ENCODE measurements at places on chromosomes 12 and 14.

GRCh38 chr12:101963697-101964096 lies 86.3 kb downstream of the DRAM1 start:
- DNase-seq, result no peak

GRCh38 chr14:22099942-22100763 lies 426.5 kb upstream of the OR4E1 start:
- DNase-seq, result no peak

GRCh38 chr12:84134797-84135366 lies 777.7 kb downstream of the SLC6A15 start:
- DNase-seq, result no peak

DNA sequence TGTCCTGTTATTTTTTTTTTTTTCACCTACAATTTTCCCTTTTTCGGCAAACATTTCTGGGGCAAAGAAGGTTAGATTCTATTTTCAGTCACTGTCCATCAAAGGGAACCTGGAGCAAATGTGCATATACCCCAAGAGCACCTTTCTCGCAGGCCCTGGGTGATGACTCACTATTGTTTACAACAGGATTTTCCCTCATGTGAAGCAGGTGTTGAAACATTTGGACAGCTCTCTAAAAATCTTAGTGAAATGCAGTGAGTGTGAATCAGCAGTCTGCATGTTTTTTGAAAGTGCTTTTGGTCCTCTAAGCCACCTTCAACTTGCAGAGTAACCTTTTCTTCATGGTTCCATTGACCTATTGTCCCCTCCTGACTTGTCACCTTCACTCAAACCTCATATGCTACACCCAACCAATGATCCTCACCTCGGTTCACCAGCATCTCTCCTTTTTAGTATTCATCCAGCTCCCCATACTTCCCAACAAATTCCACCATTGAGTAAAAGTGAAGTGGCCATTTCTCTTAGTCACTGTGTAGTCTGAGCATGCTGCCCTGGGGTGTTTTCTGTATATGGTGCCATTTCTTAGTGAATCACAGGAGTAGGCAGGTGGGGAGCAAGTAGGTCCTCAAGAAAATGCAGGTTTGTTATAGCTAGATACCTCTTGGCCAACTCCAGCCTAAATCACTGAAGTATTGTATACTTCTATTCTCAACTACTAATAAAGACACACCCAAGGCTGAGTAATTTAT lies 260.2 kb downstream of the BMP4 start:
- no peak for DNase-seq

DNA sequence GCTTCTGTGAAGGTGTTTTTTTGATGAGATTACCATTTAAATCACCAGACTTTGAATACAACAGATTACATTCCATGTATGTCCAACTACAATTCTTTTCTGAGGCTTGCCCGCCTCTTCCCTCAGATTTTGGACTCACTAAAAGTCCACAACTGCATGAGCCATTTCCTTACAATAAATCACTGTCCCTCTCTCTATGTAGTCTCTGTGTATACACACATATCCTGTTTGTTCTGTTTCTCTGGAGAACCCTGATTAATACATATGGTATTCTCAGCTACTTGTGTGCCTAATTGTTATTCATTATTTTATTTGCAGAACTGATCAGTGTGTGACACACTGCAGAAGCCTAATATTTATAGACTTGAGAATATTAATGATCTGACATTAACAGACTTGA lies 2.4 kb upstream of the MIPOL1 start:
- no peak for DNase-seq

DNA sequence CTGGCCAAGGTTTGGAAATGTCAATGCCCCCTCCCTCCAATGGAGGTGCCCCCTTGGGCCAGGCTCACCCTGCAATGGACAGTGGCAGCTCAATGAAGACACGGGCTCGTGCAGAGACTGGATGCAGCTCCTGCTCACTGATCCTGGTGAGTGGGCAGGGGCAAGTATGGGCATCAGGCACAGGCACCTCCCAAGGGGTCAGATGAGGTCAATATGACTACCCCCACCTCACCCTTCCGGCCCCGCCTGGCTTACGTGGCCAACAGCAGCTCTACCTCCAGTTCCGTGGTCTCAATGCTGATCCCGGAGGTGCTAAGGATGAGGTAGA lies 13.6 kb downstream of the ITGA7 start:
- DNase-seq, result no peak

- no peak for DNase-seq
These were observed 120.4 kb downstream of the ANO6 start for GRCh38 chr12:45336331-45336730.

- DNase-seq, result peak; percentile 81
These were observed 158.0 kb upstream of the ALG10B start for GRCh38 chr12:38158428-38159091.

DNA sequence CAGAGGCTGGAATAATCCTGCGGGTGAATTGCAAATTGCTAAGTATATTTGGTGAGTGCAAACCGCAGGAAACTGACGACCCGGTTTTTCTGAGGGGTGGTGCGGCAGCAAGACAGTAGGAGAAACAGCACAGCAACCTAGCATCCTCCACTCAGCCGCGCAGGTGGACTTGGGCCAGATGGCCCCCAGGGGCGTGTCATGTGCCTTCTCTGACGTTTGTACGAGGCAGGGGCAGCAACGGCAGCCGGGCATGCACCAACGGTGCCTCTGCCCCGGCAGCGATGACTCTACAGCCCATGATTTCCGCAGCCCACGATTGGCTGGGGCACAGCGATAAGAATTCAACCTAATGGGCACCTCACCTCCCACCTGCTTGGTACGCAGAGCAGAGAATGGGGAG lies 11.1 kb upstream of the CLEC2A start:
- DNase-seq, result no peak

GRCh38 chr12:104703372-104703771 lies 246.6 kb downstream of the CHST11 start:
- DNase-seq, result no peak

DNA sequence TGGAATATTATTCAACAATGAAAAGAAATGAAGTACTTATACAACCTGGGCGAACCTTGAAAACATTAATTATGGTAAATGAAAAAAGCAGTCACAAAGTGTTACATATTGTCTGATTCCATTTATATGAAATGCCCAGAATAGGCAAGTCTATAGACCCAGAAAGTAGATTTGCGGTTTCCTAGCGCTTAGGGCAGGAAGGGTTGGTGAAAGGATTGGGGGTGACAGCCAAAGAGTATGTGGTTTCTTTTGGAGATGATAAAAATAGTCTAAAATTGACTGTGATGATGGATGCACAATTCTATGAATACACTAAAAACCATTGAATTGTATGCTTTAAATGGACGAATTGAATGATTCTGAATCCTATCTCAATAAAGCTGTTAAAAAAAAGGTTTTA lies 55.8 kb downstream of the RESF1 start:
- no peak for DNase-seq

DNA sequence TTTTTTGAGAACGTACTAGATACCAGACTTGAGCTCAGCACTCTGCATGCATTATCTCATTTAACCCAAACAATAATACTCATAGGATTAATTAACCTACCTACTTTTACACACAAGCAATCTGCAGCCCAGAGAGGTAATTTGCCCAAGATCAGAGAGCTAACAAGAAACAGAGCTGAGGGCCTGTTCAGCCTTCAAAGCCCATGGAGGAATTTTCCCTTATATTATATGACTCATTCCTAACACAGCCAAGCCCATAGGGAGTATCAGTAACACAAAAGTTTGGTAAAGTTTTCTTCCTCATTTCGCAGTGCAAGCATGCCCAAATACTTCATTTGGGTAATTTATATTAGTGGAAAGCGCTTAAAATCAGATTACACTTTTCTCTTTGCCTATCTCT lies 94.7 kb downstream of the GALC start:
- no peak for DNase-seq

GRCh38 chr12:122975790-122976647 lies 975 bp downstream of the OGFOD2 start:
- no peak for DNase-seq

DNA sequence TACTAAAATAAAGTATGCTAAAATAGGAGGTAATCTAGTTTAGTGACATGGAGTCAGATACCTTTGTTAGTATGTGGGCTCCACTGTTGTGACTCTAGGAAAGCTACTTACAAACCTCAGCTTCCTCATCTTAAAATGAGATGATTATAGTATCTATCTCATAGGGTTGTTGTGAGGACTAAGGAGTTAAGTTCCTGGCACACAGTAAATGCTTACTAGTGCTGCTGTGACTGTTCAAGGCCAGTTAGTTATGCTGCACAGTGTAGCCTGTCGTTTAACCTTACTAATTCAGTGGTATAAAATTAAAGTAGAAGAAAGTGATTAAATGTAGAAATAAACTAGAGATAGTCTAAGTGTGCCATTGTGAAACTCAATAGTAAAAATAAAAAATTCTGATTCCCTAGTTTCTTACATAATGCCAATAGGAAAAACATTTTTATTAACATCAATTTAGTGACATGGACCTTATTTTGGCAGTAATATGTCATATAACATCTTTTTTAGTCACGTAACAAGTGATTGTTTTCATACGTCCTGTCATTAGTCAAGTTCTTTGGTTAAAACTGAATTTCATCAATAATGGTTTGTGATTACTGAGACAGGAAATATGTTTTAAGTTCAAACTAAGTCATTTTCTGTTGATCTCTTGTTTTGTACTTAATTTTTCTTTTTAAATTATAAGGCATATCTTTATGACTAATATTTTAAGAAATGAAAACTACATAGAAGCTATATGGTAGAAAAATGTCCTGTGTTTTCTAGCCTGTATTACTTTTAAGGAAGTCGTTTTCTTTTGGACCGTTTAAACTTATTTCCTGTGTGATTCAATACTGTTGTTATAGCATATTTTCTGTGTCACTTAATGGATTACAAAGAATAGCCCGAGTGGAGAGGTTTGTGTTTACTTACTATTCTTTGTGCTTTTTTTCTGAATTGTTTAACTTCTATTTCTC lies 74.0 kb downstream of the PCNX1 start:
- DNase-seq, result no peak

DNA sequence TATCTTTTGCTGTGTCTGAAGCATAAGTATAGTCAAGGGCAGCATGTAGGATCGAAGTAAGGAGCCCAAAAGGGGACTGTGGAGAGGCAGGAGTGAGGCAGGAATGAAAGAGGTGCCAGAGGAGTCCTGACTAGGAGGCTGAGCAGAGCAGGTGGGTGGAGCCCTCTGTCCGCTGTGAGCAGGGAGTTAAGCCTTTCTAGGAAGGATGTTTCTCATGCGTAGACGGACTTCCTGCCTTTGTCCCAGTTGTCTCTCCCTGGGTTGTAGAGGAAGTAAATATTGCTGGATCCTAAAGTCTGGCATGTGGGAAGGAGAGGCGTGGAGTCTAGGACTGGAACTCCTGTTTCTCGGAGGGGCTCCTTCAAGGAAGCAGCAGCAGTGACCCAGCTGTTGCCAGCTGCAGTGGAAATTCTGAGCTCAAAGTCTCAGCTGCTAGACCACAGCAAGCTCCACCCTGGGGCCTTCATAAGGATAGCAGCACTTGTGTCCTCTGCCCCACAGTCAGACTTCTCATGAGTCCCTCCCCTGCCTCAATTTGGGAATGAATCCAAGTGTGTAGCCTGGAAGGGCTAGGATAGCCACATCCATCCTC lies 44.0 kb downstream of the RBMS2 start:
- DNase-seq, result no peak

DNA sequence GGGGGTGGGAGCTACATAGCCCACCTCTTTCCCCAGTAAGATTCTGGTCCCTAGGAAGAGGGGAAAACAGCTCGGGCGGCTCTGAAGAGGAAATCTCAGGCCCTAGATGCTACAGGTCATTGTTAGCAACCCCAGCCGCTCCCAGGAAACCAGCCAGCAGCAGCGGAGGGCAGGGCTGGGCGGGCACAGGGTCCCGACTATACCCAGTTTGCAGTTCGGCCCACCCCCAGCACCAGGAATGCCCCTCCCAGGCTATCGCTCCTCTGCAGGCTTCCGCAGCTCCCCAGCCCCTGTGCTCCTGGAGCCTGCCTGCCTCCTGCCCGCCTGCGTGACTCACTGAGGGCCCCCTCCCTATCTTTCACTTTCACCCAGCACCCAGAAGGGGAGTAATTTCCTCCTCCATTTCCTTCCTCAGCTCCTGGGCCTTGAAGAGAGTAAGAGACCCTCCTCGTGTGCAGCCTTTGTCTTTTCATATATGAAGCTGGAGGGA lies 27.2 kb upstream of the PNMA1 start:
- no peak for DNase-seq

- DNase-seq, result no peak
These were observed 5.5 kb downstream of the LUM start for GRCh38 chr12:91105807-91106206.

- DNase-seq, result no peak
These were observed 6.5 kb upstream of the NRL start for GRCh38 chr14:24121210-24121609.

GRCh38 chr12:92485351-92486348 lies 217.1 kb upstream of the PLEKHG7 start:
- no peak for DNase-seq

DNA sequence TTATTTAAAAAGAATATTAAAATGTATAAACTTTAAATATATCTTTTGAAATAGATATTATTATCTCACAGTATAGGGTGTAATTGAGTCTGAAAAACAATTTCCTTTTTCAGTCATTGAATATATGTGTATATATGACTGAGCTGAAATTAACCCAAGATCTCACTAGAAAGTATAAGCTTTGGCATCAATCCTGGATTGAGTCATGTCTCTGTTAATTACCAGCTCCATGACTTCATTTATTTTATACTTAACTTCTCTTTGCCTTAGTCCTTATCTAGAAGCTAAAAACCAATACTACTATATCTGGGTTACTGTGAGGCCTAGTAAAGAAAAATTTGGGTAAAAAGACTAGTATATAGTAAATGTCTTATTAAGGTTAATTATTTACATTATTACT lies 1020.3 kb downstream of the LRFN5 start:
- no peak for DNase-seq

DNA sequence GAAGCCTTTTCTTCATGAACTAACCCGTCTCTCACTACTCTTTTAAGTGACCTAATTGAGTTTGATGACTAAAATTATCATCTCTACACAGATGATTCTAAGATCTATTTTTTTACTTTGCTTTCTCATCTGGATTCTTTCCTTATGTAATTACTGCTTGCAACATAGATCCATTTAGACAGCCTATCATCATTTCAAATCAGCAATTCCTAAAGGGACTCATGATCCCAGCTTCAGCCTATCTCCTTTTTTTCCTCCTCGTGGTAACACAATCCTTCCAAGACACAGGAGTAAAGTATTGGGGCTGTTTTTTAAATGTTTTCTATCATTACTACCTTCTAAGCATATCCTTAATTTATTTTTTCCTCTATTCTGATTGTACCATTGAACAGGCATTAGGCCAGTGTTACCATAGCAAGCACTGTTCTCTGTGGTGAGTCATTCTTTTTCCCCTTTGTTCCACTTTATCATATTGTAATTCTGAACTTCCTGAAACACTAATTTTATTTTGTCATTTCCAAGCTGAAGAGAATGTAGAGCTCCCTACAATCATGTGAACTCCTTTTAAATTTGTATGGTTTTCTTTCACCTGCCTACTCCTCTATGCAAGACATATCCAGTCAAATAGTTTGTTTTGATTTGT lies 190.4 kb upstream of the FAR2 start:
- no peak for DNase-seq

GRCh38 chr14:75013290-75013689 lies 10.6 kb downstream of the EIF2B2 start:
- no peak for DNase-seq

- DNase-seq, result peak; percentile 82
These were observed 57.2 kb upstream of the RIN3 start for GRCh38 chr14:92456215-92457015.
